ENCODE measurements at places on chromosomes 6 and 20.

- DNase-seq, result no peak
These were observed 74.6 kb downstream of the PERP start for GRCh38 chr6:138032571-138032970.

- no peak for DNase-seq
These were observed 117.9 kb downstream of the SIM1 start for GRCh38 chr6:100346828-100347227.

- no peak for DNase-seq
These were observed 343 bp downstream of the SNAP91 start for GRCh38 chr6:83708546-83708969.

DNA sequence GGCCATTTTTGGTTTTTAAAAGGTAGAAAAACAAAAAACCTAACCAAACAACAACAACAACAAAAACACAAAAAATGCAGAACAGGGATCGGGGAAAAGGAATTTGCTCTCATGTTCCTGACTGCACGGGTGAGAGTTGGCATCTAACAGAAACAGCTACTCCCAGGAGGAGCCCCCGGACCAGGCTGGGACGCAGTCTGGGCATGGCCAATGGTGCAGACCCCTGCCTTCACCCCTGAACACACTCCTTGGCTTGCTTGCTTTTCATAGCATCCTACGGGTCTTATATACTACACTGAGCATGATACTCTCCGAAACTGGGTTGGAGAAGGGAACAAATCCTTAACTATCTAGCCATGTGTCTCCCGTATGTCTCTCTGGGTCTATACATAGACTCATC is 587 bp upstream of the MAS1 start:
- DNase-seq, result no peak

DNA sequence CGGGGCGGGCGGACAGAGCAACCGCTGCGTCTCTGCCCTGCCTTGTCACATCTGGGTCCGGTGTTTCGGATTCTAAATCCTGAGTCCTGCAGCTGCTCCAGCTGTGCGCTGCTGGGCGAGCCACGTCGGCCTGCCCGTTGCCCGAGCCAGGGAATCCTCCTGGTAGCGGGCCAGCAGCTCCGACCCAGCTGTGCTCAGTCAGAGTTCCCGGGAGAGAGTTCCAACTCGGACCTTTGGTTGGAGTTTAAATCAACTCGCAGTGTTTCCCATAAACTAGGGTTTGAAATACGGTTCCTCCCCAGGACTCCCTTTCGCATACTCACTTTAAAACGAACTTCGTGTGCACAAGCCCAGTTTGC is 315 bp upstream of the PDE10A start:
- DNase-seq, result no peak

GRCh38 chr20:2794866-2795447 is 5.5 kb downstream of the CPXM1 start:
- no peak for DNase-seq

- DNase-seq, result no peak
These were observed 54.7 kb downstream of the LRFN2 start for GRCh38 chr6:40532349-40533000.

DNA sequence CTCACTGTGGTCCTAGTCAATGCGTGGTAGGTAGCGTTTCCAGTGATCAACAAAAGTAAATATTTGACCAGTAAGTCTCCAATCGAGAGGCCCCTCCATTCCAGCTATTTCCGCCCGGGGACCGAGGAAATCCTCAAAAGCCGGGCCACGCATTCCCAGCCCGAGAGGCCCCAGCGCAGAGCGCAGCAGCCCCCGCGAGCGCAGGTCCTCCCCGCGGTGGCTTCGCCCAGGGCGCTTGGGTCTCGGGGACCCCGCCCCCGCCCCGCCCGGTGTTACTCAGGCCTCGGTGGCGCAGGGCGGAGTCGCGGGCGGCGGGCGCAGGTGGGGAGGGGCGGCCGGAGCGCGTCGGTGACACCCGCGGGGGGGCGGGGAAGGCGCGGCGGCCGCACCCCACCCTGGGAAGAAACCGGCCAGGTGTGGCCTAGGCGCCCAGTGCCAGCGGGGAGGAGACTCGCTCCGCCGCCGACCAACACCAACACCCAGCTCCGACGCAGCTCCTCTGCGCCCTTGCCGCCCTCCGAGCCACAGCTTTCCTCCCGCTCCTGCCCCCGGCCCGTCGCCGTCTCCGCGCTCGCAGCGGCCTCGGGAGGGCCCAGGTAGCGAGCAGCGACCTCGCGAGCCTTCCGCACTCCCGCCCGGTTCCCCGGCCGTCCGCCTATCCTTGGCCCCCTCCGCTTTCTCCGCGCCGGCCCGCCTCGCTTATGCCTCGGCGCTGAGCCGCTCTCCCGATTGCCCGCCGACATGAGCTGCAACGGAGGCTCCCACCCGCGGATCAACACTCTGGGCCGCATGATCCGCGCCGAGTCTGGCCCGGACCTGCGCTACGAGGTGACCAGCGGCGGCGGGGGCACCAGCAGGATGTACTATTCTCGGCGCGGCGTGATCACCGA is at the start of gene DSP:
Gene DSP (plus strand): TSS at position 497 of the 890 bp plus-strand sequence. CDS start 245 bp downstream, at position 742.
- DNase-seq, result peak; percentile 28

DNA sequence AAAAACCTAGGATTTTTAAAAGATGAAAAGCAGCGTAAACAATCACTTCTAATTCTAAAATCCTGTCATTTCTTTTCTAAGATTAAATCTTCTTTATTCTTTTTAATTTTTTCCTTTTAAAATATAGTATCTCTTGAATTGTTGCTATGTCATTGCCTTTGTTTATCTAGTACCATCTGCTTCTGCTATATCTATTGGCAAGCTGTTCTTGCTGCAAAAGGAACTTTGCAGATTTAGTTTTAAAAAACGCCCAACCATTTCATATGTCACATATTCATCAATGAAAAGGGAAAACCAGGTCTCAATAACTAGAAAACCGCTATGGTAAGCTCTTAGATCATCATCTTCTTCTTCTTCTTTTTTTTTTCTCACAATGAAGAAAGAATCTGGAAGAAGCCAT is 11.5 kb upstream of the EEF1A1 start:
- no peak for DNase-seq

DNA sequence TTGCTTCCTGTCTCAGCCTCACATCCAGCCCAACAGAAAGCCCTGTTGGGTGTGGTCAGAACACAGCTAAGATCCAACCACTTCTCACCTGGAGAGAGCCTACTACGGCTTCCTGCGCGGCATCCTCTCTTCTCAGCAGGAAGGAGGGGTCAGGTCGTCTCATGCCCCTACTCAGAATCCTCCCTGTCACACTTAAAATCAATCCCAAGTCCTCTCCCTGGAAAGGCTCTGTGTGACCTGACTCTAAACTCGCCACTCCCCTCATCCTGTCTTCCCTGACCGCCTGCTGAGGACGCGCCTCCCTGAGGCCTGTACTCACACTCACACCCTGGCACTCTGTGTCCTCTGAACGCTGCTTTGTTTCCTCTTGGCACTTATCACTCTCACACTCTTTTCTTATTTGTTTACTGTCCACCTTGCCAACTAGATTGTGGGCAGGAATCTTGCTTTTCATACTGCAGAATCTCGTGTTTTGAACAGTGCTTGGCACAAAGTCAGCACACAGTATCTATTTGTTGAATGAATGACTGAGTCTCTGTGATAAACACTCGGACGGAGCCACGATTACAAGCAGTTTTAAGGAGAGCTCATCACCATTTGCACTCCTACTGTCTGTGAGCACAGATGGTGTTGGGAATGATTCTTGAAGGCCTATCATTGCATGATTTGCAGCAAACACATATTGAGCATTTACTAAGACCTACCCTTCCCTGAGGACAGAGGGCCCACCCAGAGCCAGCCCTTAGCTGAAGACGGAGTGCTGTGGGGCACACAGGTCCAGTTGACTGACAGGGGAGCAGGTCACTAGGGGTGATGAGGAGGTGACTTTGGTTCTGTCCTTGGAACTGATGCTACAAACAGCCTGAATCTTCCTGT is 18.7 kb downstream of the RAB5IF start:
- DNase-seq, result no peak

- DNase-seq, result no peak
These were observed 109.6 kb upstream of the BACH2 start for GRCh38 chr6:90406142-90406794.

- no peak for DNase-seq
These were observed 4.1 kb downstream of the NHLRC1 start for GRCh38 chr6:18118330-18118729.

- DNase-seq, result no peak
These were observed 70.5 kb downstream of the SNAP25 start for GRCh38 chr20:10288954-10289646.

DNA sequence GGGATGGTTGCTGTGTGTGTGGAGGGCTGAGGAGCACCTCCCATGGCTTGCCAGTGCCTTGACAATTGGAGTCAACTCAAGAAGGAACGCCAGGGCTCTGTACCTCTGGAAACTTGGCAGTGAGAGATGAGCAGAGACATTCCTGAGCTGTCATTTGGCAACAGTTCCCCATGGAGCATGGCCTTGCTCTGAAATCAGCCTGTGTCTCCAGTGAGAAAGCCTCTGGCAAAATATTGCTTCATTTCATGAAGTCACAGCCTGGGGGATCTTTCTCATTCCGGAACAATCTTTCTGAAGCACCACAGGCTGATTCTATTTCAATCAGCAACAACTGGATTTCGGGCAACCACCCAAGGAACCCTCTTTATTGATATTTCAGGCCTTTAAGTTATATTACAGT is 52.2 kb upstream of the FNDC1 start:
- DNase-seq, result no peak

DNA sequence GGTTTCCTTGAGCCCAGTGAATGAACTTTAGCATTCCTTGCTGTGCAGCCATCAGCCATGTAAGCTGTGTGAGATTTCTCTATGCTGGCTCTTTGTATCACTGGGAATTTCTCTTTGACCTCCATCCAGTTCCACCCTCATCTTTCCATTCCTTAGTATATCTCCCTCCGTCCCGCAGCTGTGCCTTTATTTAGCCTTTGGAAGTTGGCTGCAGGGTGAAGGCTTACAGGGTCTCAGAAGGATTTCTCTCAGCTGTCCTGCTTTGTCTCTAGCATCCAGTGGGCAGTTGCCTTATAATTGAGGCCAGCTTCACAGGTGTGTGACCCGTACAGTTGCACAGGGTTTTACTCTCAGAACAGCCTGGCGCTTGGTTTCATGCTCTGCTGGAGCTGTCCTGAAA is 144.3 kb downstream of the PXDC1 start:
- DNase-seq, result no peak

DNA sequence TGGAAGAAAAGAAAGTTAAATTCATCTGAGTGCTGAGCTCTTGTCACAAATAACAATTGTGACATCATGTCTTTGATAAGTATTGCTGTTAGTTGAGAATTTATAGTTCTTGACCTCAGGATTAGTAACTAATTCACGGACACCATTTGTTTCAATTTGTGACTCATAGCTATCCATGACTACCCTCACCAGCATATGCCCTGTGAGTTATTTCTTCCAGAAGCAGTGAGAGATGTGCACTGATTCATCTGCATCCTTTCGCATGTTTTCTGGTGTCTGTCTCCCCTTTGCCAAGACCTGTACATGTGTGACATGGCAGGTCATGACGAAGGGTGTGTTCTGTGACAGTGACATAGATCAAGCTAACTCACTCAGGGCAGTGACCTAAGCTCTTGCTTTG is 86.9 kb downstream of the SOBP start:
- no peak for DNase-seq

DNA sequence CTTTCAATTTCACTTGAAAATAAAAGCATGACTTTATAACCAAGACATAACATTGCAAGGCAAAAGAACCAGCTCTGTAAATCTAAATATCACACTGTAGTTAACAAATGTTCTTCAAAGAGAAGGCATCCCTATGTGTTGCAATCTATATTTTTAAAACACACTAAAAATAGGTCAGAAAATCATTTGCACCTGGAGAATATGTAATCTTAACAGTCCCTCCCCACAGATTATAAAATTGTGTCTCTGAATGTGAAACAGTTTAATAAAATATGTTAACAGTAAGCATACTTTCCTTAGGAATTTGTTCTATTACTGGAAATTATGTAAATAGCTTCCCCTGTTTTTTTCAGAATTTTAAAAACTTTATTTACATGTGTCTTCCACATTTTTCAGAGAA is 351.9 kb downstream of the COL12A1 start:
- no peak for DNase-seq

DNA sequence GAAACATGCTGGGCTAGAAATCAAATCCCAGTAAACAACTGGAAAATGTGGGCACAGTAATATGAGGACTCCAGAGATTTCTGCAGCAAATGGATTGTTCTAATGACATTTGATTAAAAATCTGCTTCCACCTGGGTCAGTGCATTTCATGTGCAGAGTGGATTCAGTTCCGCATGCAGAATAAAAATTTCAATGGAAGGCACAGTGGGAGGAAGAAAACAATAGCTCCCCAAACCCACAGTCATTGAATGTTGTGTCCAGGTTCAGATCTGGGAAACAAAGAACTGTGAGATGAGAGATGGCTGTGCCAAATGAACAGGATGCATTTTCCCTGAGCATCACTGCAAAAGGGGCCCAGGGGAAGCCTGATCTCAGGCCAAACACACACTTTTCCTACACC is 403.1 kb downstream of the BTBD9 start:
- no peak for DNase-seq

DNA sequence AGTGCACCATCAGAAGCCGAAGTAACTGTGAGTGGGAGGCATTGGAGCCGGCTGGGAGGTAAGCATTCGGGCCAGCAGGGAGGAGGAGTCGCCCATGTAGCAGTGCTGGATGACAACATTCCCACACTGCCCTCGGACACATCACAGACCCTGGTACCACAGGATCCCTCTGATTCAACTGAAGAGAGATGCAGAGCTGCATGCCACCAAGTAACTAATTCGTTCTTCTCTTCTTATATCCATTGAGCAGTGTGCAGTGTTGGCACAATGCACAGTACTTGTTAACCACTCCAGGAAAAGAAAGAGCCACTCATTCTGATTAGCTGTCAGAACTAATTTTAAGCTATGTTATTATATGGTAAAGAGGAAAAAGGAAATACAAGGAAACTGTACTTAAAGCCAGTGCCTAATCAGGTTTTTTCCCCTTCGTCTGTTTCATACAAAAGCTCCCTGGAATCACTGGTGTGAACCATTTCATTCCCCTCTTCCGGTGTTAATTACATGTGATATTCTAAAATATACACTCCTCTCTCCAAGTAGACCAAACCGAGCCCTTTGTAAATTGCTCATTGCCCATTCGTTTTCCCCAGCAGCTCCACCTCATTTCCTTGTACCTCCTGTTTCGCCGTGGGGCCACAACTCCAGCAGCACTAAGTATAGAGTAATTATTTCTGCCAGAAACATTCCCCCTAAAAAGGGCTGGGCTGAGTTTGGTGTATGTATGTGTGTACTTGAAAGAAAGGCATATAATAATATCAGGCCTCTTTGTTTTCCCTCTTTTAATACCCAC is 32.4 kb upstream of the ADTRP start:
- no peak for DNase-seq

- no peak for DNase-seq
These were observed 116.8 kb upstream of the BEND6 start for GRCh38 chr6:56838016-56838555.

GRCh38 chr6:62042429-62042828 is 243.6 kb downstream of the KHDRBS2 start:
- DNase-seq, result no peak

GRCh38 chr6:49257549-49257948 is 205.5 kb downstream of the MMUT start:
- no peak for DNase-seq

- no peak for DNase-seq
These were observed 6.0 kb downstream of the DLGAP4 start for GRCh38 chr20:36311854-36312723.
